ENCODE measurements at places on chromosomes 4 and X. TPM values are rescaled to one million over a fixed set of nuclear protein-coding genes. Genes with fewer than 3 reads are reported as not detected.

GRCh38 chr4:126916049-126916625, 716.6 kb upstream of the INTU start:
- DNase-seq, result no peak
- H3K4me3 ChIP-seq, result no peak overlapping the region
- H3K27ac ChIP-seq, result no peak overlapping the region
- H3K27me3 ChIP-seq, result no peaks in the 10 kb centered on the region
- no peaks in the 10 kb centered on the region for H3K36me3 ChIP-seq

GRCh38 chrX:136528645-136529315, 3.2 kb upstream of the VGLL1 start:
- H3K4me1 ChIP-seq, result peaks cover under 1% of the 10 kb centered on the region
- no peaks in the 10 kb centered on the region for H3K36me3 ChIP-seq
- no peak overlapping the region for H3K27ac ChIP-seq
- DNase-seq, result no peak
- no peak overlapping the region for H3K4me3 ChIP-seq

GRCh38 chr4:125744891-125745364, 430.2 kb downstream of the FAT4 start:
- no peak for DNase-seq
- no peaks in the 10 kb centered on the region for H3K27me3 ChIP-seq
- H3K27ac ChIP-seq, result no peak overlapping the region
- no peaks in the 10 kb centered on the region for H3K36me3 ChIP-seq
- no peaks in the 10 kb centered on the region for H3K4me1 ChIP-seq

- H3K4me1 ChIP-seq, result no peaks in the 10 kb centered on the region
- H3K27ac ChIP-seq, result no peak overlapping the region
- DNase-seq, result no peak
- no peaks in the 10 kb centered on the region for H3K27me3 ChIP-seq
- H3K4me3 ChIP-seq, result no peak overlapping the region
Measured at GRCh38 chr4:165724786-165725185, 148.3 kb upstream of the TLL1 start.

GRCh38 chr4:155543126-155543765, 123.4 kb upstream of the GUCY1A1 start:
- DNase-seq, result no peak
- H3K4me1 ChIP-seq, result no peaks in the 10 kb centered on the region
- H3K27ac ChIP-seq, result no peak overlapping the region
- H3K27me3 ChIP-seq, result no peaks in the 10 kb centered on the region
- no peaks in the 10 kb centered on the region for H3K36me3 ChIP-seq

- no peaks in the 10 kb centered on the region for H3K36me3 ChIP-seq
- H3K27me3 ChIP-seq, result peaks cover 26% of the 10 kb centered on the region
- peak; percentile 15 for DNase-seq
- H3K4me1 ChIP-seq, result peaks cover 5% of the 10 kb centered on the region
- no peak overlapping the region for H3K4me3 ChIP-seq
- no peak overlapping the region for H3K27ac ChIP-seq
Measured at GRCh38 chrX:38220024-38220414, 652 bp downstream of the SRPX start.

DNA sequence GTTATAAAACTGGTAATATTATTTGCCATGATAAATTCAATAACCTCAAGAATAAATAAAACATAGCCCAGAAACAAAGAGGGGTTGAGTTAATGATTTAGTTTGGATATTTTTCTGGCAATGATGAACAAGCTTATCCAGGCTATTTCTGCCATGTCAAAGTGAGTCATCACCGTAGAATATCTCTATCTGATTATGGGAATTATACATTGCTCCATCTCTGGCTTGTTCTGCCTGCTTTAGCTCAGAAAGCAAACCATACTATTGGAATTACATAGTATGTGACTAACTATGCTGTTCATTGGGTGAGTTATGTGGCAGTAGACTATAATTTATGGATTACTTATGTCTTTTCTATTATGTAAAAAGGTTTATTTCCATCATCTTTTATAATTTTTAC, 680.1 kb upstream of the AADAT start:
- no peak overlapping the region for H3K27ac ChIP-seq
- DNase-seq, result no peak
- H3K4me3 ChIP-seq, result no peak overlapping the region
- H3K27me3 ChIP-seq, result no peaks in the 10 kb centered on the region

- no peak overlapping the region for H3K4me3 ChIP-seq
- H3K27me3 ChIP-seq, result no peaks in the 10 kb centered on the region
- no peaks in the 10 kb centered on the region for H3K36me3 ChIP-seq
- H3K4me1 ChIP-seq, result no peaks in the 10 kb centered on the region
- DNase-seq, result no peak
Measured at GRCh38 chr4:155741546-155741945, 17.3 kb upstream of the GUCY1B1 start.

- H3K27ac ChIP-seq, result no peak overlapping the region
- H3K4me3 ChIP-seq, result no peak overlapping the region
- DNase-seq, result no peak
- H3K36me3 ChIP-seq, result peaks cover 23% of the 10 kb centered on the region
- H3K4me1 ChIP-seq, result peaks cover 22% of the 10 kb centered on the region
Measured at GRCh38 chr4:113584407-113585150, 177.0 kb downstream of the CAMK2D start.

DNA sequence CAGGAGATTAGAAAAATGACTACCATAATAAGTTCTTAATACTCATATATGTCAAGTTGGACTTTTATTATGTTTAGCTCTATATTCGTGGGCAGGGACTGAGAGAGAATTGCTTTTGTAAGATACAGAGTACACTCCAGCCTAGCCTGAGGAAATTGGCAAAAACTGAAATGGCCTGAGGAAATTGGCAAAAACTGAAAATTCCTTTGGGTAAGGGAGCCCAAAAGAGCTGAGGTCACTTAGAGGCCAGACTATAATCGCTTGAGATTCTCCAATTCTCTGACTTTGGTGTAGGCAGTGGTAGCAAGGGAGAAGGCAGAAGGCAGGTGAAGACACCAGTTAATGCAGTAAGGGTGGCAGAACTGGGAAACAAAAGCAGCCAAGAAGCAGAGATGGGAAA, 124.5 kb upstream of the HCCS start:
- H3K27me3 ChIP-seq, result no peaks in the 10 kb centered on the region
- no peak overlapping the region for H3K27ac ChIP-seq
- H3K36me3 ChIP-seq, result no peaks in the 10 kb centered on the region
- no peaks in the 10 kb centered on the region for H3K4me1 ChIP-seq

DNA sequence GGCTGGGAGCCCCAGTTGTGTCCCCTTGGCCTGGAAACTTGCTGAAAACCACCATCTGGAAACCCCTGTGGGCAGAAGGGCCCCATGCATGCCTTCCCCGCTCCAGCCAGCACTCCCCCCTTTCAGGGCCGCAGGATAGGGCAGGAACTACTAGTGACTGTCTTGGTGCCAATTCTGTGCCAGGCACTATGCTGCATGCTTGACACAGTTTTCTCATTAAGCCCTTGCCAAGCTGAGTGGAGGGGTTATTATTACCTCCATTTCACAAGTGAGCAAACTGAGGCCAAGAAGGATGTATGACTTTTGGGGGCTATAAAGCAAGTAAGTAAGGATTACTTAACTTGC, 73.6 kb upstream of the PJA1 start:
- no peaks in the 10 kb centered on the region for H3K4me1 ChIP-seq
- no peaks in the 10 kb centered on the region for H3K36me3 ChIP-seq
- H3K4me3 ChIP-seq, result no peak overlapping the region
- no peak overlapping the region for H3K27ac ChIP-seq
- no peak for DNase-seq

DNA sequence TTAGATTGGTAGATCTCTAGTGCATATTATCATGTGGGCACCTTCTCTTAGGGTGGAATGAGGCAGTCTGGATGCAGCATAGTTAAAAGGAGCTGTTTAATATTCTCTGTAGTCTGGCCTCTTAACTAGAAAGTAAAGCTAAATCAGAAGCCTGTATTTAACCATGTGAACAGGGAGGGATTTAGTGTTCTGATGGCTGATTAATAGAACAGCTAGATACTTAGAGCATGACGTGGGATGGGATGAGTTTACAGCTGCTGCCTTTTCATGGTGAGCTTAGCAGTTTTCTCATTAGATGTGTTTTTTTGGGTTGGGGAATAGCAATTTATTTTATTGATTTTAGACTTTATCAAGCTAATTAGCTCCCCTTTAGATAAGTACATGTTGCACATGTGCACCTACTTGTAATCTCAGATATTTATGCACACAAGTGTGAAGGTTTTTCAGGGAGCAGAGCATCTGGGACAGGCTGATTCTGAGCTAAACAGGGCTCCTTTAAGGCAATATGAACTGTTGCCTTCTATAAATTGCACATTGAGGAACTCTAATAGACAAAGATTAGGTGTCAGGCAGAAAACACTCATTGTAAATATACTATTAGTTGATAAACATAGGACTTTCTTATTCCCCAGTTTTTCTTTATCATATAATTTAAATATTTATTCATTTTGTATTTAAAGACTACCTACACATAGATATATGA, 34.1 kb downstream of the YIPF6 start:
- H3K27ac ChIP-seq, result no peak overlapping the region
- no peak for DNase-seq
- H3K36me3 ChIP-seq, result peaks cover 28% of the 10 kb centered on the region
- no peaks in the 10 kb centered on the region for H3K27me3 ChIP-seq
- H3K4me3 ChIP-seq, result no peak overlapping the region

DNA sequence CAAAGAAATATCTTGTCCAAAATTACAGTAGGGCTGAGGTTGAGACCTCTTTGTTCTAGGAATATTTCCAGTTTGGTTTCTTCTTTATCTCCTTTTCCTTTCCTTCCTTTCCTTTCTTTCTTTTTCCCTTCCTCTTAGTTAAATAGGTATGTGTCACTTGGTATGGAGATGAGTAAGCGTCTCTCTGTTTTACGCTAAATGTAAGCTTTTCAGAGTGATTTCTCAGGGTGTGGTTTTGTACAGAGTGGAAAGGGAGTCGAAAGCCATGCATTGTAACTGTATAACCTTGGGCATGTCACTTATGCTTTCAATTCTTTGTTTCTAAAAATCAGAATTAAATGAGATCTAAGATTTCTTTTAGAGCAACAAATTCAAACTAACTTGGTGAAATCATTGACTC, 54.8 kb downstream of the TLL1 start:
- H3K27ac ChIP-seq, result no peak overlapping the region
- no peak overlapping the region for H3K4me3 ChIP-seq
- no peaks in the 10 kb centered on the region for H3K27me3 ChIP-seq
- H3K4me1 ChIP-seq, result no peaks in the 10 kb centered on the region
- DNase-seq, result no peak

DNA sequence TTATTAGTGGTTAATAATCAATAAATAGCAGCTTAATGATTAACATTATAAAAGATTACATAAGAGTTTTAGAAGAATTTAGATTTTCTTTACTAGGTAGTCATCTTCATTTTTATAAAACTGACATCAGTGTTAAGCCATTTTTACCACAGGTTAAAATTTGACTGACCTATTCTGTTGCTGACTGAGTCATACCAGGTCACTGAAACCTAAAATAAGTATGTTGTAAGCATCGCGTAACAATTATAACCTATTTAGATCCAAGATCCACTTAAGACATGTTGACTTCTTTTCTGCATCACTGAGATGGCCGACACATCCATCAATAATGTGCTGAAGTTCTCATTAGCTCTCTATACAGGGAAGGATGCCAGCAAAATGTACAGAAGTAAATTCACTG, 36.7 kb downstream of the ARX start:
- no peaks in the 10 kb centered on the region for H3K36me3 ChIP-seq
- no peak overlapping the region for H3K27ac ChIP-seq

- H3K27ac ChIP-seq, result no peak overlapping the region
- H3K36me3 ChIP-seq, result no peaks in the 10 kb centered on the region
- no peaks in the 10 kb centered on the region for H3K27me3 ChIP-seq
- DNase-seq, result no peak
- no peaks in the 10 kb centered on the region for H3K4me1 ChIP-seq
- H3K4me3 ChIP-seq, result no peak overlapping the region
Measured at GRCh38 chrX:99717716-99718115, 692.4 kb downstream of the PCDH19 start.

- no peak overlapping the region for H3K27ac ChIP-seq
- no peaks in the 10 kb centered on the region for H3K36me3 ChIP-seq
- H3K27me3 ChIP-seq, result no peaks in the 10 kb centered on the region
- peaks cover 12% of the 10 kb centered on the region for H3K4me1 ChIP-seq
Measured at GRCh38 chr4:88226143-88226542, 58.2 kb downstream of the PPM1K start.

DNA sequence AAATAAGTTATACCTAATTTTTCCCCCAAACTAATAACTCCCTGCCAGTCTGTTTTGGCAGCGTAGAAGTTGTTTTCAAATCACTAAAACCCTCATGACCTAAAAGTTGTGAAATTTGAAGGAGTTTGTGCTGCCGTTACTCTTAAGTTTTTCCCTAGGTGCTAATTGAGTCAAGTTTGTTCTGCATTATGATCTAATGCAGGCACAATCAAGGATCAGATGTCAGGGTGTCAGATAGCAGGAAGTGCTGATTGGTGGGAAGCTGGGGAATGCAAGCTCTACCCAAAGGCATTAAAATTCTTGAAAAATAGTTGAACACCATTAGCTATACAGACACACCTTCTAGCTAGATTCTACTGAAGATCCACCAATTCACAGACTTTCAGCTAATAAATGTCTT, 51.9 kb downstream of the ARX start:
- H3K4me3 ChIP-seq, result no peak overlapping the region
- no peaks in the 10 kb centered on the region for H3K27me3 ChIP-seq
- H3K36me3 ChIP-seq, result peaks cover 5% of the 10 kb centered on the region
- DNase-seq, result no peak

DNA sequence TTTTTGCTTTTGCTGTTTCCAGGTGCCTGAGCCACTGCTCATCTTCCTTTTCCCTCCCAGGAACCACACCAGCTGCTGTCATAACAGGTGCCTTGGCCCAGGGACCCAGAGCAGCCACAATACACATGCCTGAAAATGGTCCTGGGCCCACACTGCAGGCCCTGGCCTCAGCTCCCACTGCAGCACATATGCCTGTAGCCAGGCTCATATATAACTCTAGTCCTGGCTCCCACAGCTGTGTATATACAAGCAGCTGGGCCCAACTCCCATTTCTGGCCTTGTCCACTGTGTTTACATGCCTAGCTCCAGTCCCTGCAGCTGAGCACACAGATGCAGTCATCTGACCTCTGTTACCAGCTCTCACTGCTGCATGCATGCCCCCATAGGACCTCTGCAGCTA, 930.5 kb downstream of the ADGRL3 start:
- H3K4me3 ChIP-seq, result no peak overlapping the region
- no peaks in the 10 kb centered on the region for H3K36me3 ChIP-seq
- H3K27ac ChIP-seq, result no peak overlapping the region
- H3K4me1 ChIP-seq, result no peaks in the 10 kb centered on the region

GRCh38 chr4:7183161-7183560, 9.2 kb upstream of the SORCS2 start:
- DNase-seq, result peak; percentile 78
- H3K4me3 ChIP-seq, result no peak overlapping the region
- H3K36me3 ChIP-seq, result peaks cover 6% of the 10 kb centered on the region
- peaks cover 17% of the 10 kb centered on the region for H3K27me3 ChIP-seq
- peak overlapping the region; percentile 66 for H3K27ac ChIP-seq

Gene CXCR3
- 28.5 TPM for total RNA-seq

Gene SMIM10
- total RNA-seq, result 0.34 TPM

Gene NUDT10
- 1.2 TPM for total RNA-seq

Gene EDNRA
- not detected for total RNA-seq

Gene GAGE12F
- total RNA-seq, result not detected

Gene NR0B1
- not detected for total RNA-seq

Gene BANK1
- not detected for total RNA-seq

Gene SLC25A53
- total RNA-seq, result 4.2 TPM

Gene CT47B1
- total RNA-seq, result not detected

Gene FBXO8
- total RNA-seq, result 21.3 TPM

Gene RADX
- total RNA-seq, result 12.7 TPM

Gene PDCL2
- total RNA-seq, result not detected
